Astrocyte (in vitro differentiated cells and primary cell): ENCODE measurements at places on chromosomes 3 and 15. TPM values are rescaled to one million over a fixed set of nuclear protein-coding genes. Genes with fewer than 3 reads are reported as not detected.

- DNase-seq = no peak
Observed at GRCh38 chr15:84962955-84963354, 18.7 kb upstream of the PDE8A start.

GRCh38 chr3:50003216-50003615 lies 63.3 kb downstream of the RBM6 start:
- DNase-seq = peak; percentile 49

- no peak for DNase-seq
Observed at GRCh38 chr15:48477795-48478360, 146.6 kb downstream of the DUT start.

GRCh38 chr3:104907507-104907906 lies 459.2 kb upstream of the ALCAM start:
- DNase-seq = peak; percentile 78

GRCh38 chr3:158792709-158793108 lies 9.1 kb upstream of the MFSD1 start:
- peak; percentile 97 for DNase-seq

- DNase-seq = peak; percentile 44
Observed at GRCh38 chr3:195123281-195123691, 147.7 kb downstream of the XXYLT1 start.

- DNase-seq = no peak
Observed at GRCh38 chr15:74259292-74259648, 23.1 kb downstream of the CCDC33 start.

- no peak for DNase-seq
Observed at GRCh38 chr3:109903100-109903499, 565.8 kb upstream of the DPPA4 start.

TFRC gene
- 98.4 and 104 TPM in 2 replicates for total RNA-seq

CLDN16 gene
- 0.24 and 0.50 TPM in 2 replicates for total RNA-seq

KIF7 gene
- 5.1 and 5.3 TPM in 2 replicates for total RNA-seq

DNASE1L3 gene
- not detected in 2 replicates for total RNA-seq
